Activated CD4-positive, alpha-beta T cell treated with anti-CD3 and anti-CD28 coated beads, Interleukin-2, amount 10 ng/mL, durations not matched to agents 24 days and 14 days (primary cell): ENCODE measurements at places on chromosomes 5 and 9.

DNA sequence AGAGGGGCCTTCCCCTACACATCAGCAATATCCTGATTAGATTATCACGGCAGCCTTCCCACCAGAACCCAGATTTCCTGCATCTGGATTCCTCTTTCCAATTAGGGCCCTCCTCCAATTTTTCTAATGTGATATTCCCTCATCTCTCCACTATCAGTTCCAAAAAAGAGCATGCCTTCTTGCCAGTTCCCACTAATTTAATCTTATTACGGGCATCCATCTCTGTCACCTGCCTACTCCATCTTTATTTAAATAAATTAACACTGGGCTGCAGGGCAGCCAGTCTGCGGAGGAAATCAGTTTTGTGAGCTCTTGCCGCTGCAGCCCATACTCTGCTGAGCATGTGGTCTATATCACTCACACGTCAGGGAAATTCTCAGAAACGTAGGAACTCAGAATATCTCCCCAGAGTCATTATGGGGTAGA, 16.6 kb upstream of the FBP2 start:
- no peak for DNase-seq

- peak; percentile 63 for DNase-seq
These were observed 7.8 kb upstream of the IL12B start for GRCh38 chr5:159338118-159338517.

GRCh38 chr5:65305913-65306312, 175.8 kb downstream of the ADAMTS6 start:
- DNase-seq: no peak

DNA sequence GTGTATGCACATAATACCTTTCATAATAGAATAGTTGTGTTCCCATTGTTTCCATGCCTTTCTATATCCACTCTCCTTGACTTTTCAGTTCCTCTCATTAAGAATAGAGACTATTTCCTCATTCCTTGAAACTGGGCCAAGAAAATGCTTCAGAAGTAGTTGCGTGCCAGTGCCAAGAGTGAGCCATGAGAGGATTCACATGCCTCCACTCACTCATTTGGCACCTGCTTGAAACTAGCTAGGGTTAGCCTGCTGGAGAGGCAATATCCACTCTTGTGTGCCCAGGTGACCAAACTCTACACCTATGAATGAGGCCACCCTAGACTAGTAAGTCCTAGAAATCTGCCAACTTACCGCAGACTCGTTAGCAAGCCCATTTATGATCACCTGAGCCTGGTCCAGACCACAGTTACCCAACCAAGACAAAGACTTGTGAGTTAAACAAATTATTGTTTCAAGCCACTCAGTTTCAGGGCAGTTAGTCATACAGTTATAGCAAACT, 276.3 kb downstream of the EPB41L4A start:
- no peak for DNase-seq

- DNase-seq: no peak
These were observed 6.8 kb downstream of the FGF18 start for GRCh38 chr5:171426266-171426665.

DNA sequence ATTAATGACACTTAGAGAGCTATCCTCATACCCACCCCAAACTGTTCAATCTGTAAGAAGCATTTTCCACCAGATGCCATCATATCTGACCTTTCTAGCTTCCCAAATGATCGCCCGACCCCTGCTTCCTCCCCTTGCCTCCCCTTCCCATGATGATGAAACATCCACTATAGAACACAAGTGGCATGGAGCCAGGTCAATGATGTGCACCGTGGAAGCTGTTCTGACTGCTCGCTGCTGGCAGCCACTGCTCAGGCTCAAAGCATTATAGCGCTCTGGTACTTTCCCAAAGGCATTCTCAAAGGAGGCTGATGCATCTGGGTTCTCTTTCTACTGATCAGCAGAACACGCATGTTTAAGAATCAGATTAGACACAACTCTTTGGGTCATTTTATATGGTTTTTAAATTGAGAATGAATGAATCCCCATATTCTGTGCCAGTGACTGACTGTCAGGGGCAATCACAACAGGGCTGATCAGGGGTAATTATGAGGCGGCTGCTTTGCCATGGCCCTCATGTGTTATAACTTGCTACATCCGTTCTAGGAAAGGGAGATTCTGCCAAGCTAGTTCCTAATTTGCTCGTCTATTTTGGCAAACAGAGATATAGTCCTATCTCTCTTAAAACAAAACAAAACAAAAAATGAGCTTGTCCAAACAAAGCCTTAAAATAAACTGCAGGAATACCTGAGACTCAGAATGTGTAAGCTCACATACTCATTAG, 343.7 kb downstream of the ENC1 start:
- DNase-seq: no peak

GRCh38 chr5:164818445-164818844, 1313.0 kb downstream of the MAT2B start:
- no peak for DNase-seq

GRCh38 chr9:135611142-135611874, 28.0 kb downstream of the GLT6D1 start:
- peak; percentile 45 for DNase-seq

DNA sequence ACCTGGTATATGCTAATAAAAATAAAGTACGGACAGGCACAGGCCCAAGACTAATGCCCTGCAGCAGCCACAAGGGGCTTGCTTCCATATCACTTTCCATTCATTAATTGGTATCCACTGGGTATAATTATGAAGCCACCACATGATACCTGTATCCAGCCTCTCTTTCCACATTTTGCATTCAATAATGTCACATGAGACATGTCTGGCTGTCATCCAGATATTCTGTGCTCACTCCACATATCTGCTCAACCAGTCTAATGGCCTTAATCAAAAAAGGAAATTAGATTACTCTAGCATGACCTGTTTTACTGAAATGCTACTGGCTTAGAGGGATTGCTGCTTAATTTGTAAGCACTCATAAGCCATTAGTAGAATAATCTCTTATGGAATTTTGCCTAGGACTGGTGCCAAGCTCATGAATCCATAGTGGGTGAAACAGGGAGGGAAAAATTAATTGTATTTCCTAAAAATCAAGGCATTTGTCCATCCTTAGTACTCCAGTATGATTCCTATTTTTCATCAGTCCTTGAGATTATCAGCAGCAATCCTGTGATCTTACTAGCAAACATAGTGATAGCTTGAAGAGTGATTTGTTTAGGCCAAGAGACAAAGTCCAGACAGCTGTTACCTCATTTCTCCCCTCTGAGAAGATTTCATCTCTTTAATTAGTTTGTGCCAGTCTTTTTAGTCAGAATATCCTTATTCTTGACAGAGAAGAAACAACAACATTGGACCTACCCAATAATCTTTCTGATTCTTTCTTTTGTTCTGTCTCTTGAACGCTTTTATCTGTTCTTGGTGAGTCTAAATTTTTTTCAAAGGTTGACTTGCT, 119.2 kb upstream of the ABCA1 start:
- DNase-seq: no peak

DNA sequence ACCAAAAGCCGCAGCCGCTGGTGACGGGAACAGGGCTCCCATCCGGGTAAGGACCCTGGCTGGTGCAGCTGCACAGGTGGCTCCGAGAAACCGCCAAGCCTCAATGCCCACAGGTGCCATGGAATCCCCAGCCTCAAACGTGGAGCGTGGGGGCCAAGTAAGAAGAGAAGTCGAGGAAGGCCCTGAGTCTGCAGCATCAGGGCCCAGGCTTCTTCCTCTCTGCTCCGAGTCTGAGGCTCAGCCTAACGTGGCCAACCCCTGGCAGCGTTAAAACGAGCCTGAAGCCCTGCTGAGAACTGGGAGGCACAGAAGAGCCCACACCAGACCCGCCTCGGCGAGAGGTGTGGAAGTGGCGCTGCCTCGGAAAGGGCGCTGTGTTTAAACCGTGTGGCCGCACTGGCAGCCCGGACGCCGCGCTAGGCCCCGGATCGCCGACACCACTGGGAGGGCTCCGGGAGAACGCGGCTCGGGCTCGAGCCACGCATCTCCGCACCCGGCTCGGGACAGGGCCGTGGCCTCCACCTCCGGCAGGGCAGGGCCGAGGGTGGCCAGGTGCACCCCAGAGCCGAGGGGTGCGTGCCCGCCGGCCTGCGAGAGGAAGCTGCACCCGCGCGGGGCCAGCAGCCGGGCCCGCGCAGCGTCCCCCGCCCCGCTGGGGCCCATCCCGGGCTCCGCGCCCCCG, 730 bp downstream of the ZMYND19 start:
- DNase-seq: peak; percentile 76
